ENCODE measurements at places on chromosomes 5 and 9.
A peak's percentile ranks its signal among the peaks of the same experiment; 100 is the strongest.

- no peak for DNase-seq
Observed at GRCh38 chr5:160260881-160261815, 31.8 kb downstream of the FABP6 start.

GRCh38 chr5:36744773-36745589 is 131.6 kb upstream of the NIPBL start:
- DNase-seq, result peak; percentile 44

DNA sequence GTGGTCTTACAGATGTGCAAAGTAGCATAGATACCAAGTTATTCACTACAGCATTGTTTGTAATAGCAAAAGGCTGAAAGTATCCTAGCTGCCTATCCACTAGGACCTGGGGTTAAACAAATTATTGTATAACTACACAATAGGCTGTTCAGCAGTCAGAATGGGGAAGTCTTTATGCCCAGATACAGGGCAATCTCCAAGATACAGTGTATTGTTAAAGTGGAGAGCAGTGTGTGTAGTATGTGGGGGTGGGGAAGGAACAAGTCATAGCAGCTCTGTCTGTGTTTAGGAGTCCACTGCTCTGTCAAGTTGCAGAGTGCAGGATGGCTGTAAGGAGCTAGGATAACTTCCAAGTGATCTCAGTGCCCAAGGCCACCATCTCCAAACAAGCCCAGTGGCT is 5.5 kb downstream of the PCYOX1L start:
- no peak for DNase-seq

DNA sequence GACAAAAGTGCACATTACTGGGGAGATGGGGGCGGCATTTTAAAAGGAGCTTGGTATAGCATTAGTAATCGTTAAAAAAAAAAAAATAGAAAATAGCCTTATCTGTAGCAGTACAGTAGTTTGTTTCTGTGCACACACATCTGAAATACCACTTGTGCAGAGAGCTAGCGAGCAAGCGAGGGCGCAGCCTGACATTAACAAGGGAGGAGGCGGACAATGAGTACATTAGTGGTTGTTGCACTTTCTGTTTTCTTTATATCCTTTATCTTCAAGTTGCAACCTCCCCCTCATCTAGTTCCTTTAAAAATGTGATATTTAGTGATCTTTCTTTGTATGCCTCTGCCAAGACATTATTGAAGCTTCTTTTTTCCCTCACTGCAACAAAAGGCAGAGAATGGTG is 880 bp upstream of the PTPDC1 start:
- DNase-seq, result peak; percentile 45

DNA sequence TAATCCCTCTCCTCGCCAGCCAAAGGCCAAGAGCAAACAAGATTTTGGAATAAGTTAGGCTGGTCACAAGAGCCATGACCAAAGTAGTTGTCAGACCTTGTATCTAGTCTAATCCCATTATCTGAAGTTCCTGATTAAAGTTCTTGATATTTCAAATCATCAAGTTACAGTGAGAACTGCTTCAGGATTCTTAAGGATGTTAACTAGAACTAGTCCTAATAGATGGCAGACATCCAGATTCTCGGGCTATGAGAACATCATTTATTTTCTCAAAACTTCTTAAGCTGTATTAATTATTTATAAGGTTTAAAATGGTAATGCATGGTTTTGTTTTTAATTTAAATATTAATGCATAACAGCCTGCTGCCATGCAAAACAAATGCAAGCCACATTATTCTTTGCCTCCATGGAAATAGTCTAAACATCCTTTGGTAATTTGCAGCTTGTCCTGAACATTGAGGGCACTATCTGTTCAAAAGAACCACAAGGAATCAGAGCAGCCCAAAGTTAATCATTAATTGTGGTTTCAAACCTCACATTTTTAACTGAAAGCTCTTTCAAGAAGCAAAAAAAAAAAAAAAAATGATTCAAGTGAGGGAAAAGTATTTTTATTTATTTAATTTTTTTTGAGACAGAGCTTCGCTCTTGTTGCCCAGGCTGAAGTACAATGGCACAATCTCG is 95.1 kb downstream of the TTC39B start:
- DNase-seq, result no peak

DNA sequence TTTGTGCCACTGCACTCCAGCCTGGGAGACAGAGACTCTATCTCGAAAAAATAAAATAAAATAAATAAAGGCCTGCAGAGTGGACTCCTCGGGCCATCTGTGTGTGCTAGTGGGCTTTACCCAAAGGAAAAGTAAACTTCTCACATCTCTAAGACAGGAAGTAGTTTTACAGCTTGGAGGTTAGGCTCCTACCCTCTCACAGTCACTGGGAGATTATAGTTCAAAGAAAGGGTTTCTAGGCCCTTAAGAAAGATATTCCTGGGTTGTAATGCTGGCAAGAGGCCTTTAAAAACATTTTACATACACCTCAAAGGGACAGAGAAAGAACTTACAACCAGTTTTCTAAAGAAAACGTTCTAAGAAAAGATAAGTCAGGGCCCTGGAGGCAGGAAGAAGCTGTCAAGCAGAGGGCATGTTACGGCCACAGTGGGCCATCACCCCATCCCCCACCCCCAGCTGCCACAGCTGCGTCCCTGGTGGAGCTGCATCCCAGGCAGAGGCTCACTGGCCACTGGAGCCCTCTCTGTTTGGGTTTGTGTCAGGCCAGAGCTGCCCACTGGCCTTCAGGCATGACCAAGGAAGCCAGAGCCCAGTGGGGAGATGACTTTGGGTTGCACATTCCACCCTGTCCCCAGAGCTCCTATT is 78.1 kb upstream of the CDK20 start:
- DNase-seq, result no peak

DNA sequence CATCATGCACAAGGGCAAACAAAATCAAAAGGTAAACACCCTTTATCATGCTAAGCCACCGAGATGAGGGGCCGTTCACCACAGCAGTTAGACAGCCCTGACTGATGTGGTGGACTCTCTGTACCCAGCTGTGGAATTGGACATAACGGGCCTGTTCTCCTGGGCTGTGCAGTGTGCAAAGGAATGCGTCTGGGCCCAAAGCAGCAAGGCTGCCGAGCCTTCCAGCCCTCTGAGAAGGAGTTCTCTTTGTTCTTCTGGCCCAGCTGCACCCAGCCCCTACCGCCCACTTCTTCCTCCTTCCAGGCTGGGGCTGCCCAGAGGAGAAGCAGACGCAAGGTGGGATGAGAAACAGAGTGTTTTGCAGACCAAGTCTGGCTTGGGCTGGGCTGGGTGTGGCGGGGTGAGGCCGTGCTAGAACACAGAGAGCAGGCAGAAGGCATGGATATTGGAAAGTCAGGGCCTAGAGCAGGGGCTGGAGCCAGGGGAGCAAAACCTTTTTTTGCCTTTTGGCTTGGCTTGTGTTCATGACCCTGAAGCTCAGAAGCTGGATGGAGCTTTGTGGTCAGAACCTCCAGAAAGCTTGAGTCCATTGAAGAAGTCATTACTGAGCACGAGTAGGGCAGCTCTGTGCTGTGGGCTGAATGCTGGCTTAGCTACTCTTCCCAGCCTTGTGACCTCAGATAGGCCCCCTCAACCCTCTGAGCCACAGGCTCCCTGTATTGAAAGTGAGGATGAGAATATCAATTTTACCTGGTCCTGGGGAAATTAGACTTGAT is 49.8 kb upstream of the SH3PXD2B start:
- no peak for DNase-seq

- no peak for DNase-seq
Observed at GRCh38 chr5:84119252-84119651, 265.4 kb downstream of the EDIL3 start.

DNA sequence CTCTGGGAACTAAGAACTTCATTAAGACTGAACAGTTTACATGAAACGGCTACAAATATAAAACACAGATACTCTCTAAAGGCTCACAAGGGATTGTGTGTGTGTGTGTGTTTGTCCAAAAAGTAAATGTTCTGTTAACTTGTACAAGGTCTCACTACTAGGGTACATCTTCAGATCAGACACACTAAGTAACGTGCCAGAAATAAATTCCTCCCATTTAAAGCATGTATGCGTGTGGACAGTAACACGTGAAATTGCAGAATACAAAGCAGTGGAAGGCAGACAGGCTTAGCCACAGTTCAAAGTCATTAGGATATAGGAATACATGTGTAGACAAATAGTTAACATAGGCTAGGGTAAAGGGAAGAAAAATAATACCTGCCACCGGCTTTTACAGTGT is 1.8 kb downstream of the BNC2 start:
- DNase-seq, result no peak

DNA sequence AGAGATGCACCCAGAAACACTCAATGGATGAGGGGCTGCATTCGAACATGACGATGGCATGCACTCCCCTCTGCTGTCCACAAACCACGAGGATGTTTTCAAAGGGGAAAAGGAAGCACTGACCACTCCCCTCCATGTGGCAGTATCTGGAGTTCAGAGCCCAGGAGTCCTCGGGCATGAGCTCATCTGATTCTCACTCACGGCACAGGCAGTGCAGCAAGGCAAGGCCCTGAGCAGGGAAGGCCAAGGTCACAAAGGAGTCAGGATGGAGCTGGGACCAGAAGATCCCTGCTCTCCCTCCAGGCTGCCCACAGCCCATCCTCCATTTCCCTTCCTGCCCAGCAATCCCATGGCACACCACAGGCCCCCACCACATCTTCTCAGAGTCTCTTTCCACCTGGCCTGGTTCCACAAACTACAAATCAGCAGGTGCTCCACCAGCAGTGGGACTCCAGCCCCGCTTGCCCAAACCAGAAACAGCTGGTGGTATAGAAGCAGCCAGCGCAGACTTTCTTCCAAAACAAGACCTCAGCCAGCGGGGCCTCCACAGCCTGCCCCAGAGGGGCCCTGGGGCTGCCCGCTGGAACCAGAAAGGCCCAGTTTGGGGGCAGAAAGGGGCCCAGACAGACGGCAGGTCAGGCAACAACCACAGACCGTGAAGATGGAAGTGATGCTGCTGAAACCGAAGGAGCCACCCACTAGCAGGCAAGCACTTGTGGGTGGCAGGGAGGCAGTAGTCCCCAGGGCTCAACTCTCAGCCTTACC is 12.2 kb downstream of the TNIP1 start:
- DNase-seq, result no peak

- DNase-seq, result no peak
Observed at GRCh38 chr9:32701321-32702022, 66.0 kb upstream of the TAF1L start.

DNA sequence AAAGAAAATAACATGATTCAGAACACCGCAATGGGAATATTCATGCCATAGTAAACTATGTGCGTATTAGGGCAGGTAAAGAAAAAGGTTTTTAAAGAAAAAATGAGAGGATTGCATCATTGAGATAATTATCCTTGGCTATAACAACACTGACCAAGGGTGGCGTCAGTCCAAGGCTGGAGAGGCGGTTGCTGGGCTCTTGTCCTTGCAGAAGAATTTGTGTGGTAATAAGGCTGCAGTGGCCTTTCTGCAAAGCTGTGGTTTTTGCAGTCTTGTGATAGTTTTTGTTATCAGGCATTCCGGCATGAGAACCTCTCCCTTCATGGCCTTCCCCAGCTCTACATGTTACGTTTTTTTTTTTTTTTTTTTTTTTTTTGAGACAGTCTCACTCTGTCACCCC is 14.0 kb downstream of the BOD1 start:
- DNase-seq, result no peak

DNA sequence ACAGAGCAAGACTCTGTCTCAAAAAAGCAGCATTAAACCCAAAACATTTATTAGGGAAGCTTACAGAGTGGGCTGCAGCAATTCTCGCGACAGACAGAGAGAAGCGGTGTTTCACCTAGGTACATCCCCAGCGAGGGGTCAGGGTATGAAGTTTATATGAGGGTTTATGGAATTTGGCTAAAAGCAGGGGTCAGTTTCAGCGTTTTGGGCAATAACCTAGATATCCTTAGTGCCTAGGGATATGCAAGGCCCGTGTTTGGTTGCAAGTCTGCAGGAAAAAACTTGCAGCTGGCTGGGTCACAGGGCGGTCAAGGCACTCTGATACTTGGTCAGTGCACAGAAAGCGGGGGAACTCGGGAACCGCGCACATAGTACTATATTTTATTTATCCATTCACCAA is 649 bp upstream of the GLE1 start:
- DNase-seq, result no peak

GRCh38 chr9:129628709-129629108 is 2.7 kb downstream of the NTMT1 start:
- DNase-seq, result no peak

- no peak for DNase-seq
Observed at GRCh38 chr9:112747094-112747493, 3.5 kb upstream of the SNX30 start.

GRCh38 chr5:160542281-160542680 is 120.6 kb downstream of the PTTG1 start:
- no peak for DNase-seq

- no peak for DNase-seq
Observed at GRCh38 chr9:123346826-123347225, 9.2 kb upstream of the CRB2 start.

- DNase-seq, result peak; percentile 64
Observed at GRCh38 chr5:56816546-56817081, 1.3 kb downstream of the MAP3K1 start.

DNA sequence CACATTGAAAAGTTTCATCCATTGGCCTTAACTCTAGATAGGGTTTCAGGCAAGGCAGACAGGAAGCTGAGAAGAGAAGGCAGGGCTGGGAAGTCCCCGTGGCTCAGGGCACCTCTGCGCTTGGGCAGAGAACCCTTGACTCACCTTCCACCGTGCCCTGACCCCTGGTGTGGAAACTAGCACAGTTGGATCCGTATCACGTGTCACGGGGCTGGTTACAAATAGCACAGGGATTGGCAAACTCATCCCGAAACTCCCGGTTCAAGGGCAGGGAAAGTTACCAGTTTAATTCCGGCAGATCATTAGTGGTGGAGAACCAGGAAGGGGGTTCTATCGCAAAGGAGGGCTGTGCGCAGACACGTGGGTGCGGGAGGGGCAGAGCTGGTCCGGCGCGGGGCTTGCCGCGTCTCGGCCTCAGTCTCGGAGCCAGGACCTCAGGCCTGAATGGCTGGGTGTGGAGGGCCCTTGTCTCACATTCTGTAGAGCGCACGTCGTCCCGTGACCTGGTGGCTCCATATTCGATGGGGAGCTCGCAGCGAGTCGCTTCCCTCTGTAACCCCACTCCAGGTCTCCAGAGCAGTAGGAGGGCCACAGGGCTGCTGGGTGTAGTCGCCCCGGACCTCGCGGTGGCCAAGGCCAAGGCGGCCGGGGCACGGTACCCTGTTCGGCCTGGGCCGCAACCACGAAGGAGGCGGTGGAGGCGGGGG is 771 bp upstream of the TMEM171 start:
- no peak for DNase-seq

DNA sequence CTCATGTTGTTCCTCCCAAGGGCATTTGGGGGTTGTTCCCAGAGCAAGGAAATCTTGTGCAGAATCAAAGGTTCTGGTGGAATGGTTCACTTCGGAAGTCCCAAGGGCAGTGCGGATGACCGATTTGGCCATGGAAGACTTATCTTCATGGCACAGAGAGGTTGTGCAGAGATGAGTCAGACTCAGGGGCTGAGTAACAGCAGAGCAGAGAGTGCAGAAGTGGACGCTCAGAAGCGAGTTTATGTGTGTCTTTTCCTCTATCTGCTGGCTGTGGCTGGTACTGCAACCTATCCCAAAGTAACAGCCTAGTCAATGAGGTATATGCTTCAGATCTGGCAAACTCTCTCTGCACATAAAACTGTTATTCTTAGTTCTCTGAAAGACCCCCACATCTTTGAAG is 118.1 kb downstream of the DPYSL3 start:
- DNase-seq, result no peak

- DNase-seq, result no peak
Observed at GRCh38 chr5:152288499-152288898, 116.6 kb downstream of the NMUR2 start.
